Upper lobe of left lung (tissue), 6 donors: ENCODE measurements at places on chromosomes 2 and 18. TPM values are rescaled to one million over a fixed set of nuclear protein-coding genes. Genes with fewer than 3 reads are reported as not detected.

Gene FAM110C
- 4.2 TPM for total RNA-seq

Gene MTERF4
- total RNA-seq: 54.4 TPM

Gene TRABD2A
- 2.4 TPM for total RNA-seq

Gene FAP
- total RNA-seq: 1.8 TPM

Gene TWIST2
- total RNA-seq: 11.5 TPM

Gene CXCR4
- 40.6 TPM for total RNA-seq

Gene GPR35
- 2.4 TPM for total RNA-seq

Gene GMPPA
- total RNA-seq: 23.0 TPM

Gene GKN1
- not detected for total RNA-seq

Gene DSG4
- not detected for total RNA-seq

Gene ALLC
- not detected for total RNA-seq

Gene GPR45
- total RNA-seq: not detected

Gene SIX3
- not detected for total RNA-seq

Gene NT5C1B
- not detected for total RNA-seq
